ENCODE measurements at places on chromosomes 6 and 20.

DNA sequence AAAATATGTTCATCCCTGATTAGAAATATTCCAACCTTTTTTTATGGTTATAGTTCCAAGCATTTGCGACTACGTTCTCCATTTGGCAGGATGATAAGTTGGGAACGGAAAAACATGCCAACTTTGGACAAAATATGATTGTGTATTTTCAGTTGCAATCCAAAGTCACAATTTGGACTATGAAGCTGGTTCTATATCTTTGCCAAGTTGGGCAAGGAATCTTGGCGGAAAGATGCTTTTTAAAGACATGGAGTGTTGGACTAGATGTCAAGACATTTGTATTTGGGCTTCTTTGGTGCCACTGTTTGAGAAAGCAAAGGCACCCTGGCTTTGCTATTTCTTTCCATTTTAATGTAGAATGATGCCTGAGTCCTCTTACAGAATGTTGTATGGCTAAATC, 33.3 kb upstream of the JAG1 start:
- DNase-seq, result no peak

DNA sequence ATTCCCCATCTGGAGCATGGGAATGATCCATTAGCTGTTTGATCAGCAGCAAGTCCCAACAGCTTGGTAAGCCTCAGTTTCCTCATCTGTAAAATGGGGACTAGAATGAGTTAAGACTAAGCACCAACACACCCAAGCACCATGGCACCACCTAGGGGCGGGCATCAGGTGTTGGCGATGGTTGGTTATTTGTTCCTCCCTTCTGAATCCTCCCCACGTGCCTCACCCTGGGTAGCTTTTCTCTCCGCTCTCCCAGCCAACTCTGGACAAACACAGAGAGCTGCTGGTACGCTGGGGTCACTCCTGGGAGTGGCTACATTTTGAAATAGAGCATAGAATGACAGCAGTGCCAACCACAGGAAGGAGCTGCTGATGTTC, 13.3 kb upstream of the ITPR3 start:
- no peak for DNase-seq

DNA sequence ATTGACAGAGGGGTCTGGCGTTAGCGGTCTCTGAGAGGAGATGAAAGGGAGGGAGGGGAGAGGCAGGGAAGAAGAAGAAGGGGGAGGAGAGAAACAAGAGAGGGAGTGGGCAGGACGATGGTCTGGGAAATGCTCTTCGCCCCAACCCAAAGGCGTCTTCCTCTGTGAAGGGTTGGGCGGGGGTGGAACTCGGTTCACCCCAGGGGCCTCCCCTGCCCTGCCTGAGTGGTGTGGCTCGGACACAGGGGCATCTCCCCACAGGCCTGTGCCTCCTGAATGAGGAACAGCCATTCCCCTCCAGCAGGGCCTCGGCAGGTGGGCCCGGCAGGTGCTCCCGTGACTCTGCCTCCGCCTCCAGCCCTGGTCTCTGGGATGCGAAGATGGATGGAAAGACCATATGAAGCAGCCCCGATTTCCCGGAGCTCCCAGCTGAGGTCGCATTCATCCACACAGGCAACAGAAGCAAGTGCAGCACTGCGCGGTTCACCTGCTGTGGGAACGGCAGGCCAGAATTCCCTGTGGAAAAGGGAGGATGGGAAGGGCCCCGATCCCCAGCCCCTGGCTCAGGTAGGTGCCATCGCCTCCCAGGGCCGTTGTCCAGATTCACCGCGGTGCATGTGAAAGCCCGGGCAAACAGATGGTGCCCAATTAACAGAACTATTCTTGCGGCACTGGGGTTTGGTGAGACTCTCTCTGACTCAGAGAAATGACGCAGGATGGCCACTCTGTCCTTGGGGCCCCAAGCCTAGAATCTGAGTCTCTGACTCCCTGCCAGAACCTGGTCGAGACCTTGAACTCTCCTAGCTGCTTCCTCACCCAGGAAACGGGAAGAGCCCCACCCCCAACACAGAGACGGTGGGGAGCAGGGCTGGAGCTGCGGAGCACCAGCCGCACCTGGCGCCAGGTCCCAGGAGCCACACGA, 29.4 kb upstream of the RPS6KA2 start:
- no peak for DNase-seq

DNA sequence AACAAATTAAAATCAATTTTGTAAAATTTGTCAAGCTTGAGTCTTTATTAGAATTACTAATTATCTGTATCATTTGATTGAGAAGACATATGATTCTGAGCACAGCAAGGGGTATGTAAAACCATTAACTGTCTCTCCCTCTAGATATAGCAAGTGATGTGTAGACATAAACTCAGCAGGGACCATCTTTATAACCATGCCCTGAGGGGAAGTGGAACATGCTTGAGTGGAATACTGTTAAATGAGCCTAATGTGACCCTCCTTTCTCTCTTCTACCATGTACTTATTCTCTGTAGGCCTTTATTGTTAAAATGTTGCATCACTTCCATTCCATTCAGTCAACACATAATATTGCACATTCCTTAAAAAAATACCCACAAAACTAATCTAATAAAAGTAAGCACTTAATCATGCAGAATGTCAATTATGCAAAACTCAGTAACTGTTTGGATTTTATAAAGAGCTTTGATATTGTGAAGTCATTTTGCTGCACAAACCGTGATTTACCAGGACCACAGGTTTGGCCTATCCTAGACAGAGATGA, 896.6 kb upstream of the MANEA start:
- DNase-seq, result no peak

DNA sequence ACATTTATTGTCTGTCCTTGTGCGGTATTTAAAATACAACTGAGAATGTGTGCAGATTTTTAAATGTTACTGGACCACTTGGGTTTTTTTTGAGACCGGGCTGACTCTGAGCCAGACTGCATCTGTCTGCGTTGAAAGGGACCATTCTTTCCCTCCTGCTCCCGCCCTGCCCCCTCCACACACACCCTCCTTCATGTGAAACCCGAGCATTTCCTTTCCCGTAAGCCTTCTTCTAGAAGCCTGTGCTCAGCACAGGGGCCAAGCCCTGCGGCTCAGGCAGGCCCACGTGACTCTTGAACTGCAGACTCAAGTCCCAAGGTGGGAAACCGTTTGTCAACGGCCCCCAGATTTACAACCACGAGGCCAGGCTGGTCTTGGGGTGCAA, 82.7 kb upstream of the FOXC1 start:
- DNase-seq, result no peak

DNA sequence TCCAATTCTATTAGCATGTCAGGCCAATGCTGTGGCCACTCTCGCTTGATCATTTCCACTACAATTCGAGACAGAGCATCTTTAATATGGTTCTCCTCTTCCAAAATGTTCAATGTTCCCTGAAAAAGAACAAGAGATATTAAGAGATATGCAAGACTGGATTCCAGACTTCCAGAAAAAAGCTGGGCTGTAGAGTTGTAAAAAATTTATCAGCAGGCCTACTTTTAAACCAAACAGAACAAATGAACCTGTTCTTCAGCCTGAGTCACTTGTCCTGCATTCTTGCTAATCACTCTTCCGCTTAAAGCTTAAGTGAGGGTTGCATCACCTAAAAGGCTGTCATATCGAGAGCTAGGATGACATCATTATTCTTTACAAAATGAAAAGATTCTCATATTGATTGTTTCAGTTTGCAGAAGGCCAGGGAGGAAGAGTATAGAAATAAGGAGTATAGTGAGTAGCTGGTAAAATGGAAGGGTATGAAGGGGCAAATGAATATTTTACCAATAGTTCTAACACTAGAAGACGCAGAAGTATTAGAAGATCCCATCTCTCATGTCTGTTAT, 4.9 kb downstream of the XPO5 start:
- DNase-seq, result no peak

DNA sequence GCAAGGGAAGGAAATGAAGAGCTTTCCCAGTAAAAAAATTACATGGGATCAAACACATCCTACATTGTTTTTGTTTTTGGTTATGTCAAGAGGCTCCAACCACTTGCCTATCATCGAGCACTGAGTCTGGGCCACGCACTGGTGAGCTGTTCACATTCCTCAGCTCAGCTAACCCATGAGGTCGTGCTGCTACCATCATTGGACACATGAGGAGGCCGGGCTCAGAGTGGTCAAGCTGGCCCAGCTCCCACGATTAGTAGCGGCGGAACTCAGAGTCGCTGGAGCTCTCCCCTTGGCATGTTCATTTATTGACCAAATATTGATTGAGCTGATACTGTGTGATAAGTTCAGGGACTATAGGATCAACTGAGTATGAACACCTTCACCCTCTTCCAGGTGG, 164.9 kb downstream of the CDH26 start:
- DNase-seq, result no peak

GRCh38 chr20:44621939-44622338, 29.6 kb downstream of the ADA start:
- DNase-seq, result no peak

DNA sequence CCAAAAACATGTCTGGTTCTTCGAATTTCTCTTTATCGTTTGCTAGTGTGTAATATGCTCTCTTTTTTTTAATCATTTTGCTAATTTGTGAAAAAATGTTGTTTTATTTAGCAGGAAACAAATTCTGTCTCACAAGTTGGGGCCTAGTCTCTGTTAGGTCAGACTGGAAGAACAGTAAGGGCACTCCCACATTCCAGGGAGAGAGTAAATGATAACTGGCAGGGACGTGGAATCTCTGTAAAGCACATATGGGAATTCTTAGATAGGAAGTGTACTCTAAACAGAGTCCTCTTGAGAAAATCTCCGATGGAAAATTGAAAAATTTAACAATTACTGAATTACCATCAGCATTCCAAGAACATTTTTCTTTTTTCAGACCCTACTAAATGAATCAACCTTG, 16.4 kb upstream of the CCDC28A start:
- DNase-seq, result no peak

DNA sequence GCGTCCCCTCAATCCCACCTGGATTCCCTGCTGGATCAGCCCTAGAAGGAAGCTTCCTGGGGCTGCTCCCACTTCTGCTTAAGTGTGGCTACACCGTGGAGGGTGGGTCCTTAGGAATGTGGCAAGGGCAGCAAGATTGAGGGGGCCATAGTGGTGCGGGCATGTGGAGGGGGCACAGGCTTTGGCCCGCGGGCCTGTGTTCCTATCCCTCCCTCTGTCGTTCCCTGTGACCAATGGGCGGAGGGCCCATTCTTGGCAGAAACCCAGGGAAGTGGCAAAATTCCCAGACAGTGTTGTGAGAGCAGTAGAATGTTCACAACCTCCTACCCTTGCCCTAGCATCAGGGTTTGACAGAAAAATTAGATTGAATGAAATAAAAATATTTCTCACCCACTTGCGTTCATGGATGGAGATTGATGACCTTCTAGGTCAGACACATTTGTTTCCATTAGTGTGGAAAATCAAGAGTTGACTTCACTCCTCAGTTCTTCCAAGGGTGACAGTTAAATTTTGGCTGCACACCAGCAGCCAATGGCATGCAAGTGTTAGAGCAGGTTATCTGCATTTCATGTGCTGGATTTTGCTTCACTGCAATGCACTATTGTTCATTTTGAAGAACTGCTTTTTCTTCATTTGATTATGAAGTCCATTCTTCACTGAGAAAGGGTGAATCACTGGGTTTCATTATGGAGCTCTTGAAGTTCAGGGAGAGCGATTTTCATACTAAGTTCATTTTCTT, 49.3 kb upstream of the AHI1 start:
- DNase-seq, result no peak

GRCh38 chr6:125008261-125008703, 46.0 kb downstream of the RNF217 start:
- DNase-seq, result no peak

DNA sequence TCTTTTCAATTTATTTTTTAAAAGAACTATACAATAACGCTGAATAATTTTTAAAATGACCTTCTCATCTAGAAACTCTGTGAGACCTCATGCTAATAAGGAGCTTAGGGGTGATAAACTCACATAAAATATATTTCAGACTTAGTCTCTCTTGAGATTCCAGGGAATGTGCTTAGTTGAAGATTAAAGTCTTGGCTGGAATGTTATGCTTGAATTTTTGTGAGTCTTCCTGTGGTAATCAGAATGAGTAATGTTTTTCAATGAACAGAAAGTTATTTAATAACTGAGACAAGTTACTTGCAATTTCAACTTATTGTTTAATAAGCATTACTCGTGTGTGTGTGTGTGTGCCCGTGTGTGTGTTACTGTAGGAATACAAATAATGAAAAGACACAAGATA, 379.9 kb upstream of the EPHA7 start:
- no peak for DNase-seq

DNA sequence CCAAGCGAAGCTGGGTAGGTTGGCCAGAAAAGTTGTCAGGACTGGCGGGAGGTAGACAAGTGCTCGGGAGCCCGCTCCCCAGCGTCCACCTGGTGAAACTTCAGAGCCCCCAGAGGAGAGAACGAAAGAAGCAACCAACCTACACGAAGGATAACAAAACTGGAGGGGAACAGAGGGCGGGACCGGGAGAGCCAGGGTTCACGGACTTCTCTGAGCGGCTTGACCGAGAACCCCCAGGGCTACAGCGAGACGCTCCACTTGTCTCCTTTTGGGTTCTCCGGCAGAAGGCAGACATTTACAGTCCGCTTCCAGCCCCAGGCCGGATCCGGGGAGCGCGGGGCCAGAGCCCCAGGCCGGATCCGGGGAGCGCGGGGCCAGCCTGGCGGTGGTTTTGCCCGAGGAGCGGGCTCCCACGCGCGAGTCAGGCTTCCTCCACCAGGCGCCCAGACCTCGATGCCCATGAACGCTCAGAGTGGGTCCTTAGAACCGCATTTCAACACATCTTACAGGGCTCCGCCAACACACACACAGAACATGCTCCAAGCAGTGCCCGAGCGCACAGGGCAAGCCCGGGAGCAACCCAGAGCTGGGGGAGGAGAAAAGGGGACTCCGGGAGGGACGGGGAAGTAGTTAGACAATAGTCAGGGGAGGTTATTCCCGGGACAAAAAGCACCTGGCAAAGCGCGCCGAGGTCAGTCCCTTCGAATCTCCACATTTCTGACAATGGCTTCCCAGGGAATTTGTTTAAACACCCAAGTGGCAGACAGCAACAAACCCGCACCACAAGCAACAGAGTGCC, 1.1 kb downstream of the PTPRK start:
- DNase-seq, result peak; percentile 0

DNA sequence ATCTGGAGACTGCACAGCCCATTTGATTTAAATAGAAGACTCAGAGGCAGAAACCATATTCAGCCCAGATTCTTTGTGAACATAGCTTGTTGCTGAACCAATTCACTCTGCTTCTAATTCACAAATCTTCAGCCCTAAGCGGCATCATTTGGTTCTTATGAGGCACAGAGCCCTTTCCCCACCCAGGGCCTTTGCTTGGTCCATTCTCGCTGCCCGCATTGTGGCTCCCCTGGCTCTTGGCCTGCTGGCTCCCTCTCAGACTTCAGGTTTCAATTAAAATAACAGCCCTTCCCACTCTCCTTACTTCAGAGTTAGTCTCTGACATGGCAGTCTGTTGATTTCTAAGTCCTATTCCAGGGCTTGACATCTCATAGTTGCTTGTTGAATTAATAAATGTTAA, 9.4 kb upstream of the TMEM14A start:
- no peak for DNase-seq

- DNase-seq, result peak; percentile 11
These were observed 10.0 kb upstream of the NCOA7 start for GRCh38 chr6:125780540-125781313.

- DNase-seq, result no peak
These were observed 1.5 kb upstream of the STX16 start for GRCh38 chr20:58649288-58650180.

GRCh38 chr6:44061375-44062104, 65.7 kb downstream of the MRPL14 start:
- no peak for DNase-seq
